Right renal pelvis (tissue), 4 donors: ENCODE measurements at places on chromosomes 2 and 18. TPM values are rescaled to one million over a fixed set of nuclear protein-coding genes. Genes with fewer than 3 reads are reported as not detected.

GMPPA gene
- polyA plus RNA-seq = 35.0 TPM

DNA sequence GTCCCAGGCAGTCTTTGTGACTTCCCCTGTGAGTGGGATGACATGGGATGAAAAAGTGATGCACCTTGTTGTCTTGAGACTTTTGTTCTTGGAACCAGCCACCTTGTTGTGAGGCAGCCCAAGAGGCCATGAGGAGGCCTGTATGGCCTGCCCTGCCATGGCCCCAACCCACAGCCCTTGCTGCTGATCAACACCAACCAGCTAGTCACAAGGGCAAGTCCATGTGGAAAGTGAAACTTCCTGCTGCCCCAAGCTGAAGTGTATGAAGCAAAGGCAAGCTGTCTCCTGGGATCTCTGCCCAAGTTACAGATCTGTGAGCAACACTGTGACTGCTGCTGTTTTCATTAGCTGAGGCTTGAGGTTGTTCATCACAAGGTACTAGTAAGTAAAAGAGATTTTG, 21.6 kb downstream of the TMEM18 start:
- no peak for DNase-seq

PCARE gene
- 0.46 TPM for polyA plus RNA-seq

UGT1A3 gene
- not detected for polyA plus RNA-seq

TMEM37 gene
- 67.0 TPM for polyA plus RNA-seq

DNA sequence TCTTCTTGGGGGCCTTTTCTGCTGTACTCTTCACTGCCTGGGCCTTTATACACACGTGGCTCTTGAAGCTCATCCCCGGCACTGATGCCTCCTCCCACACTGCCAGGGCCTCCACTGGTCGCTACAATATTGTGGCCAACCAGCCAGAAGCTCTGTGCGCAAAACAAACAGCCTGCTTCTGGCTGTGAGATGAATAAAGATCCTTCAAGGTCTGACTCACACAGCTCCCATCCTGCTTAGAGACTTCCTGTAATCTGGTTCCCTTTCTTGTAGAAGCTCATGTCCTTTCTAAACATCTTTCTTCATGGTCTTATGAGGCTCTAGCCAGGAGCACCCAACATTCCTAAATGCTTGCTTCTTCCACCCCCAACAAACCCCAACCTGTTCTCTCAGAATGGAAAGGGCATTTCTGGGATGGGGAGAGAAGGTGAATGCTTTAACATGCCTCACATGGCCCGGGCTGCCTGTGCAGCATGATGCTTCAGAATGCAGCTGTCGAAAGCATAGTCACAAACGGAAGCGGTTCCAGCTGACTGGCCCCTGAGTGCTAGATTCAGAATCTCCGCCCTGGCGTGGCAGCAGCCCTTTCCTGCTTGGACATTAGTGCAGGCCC, 24.6 kb downstream of the NRP2 start:
- DNase-seq = no peak

GRCh38 chr18:48557640-48558174, 18.9 kb downstream of the CTIF start:
- no peak for DNase-seq

CFC1 gene
- 0.21 TPM for polyA plus RNA-seq

TBR1 gene
- 0.03 TPM for polyA plus RNA-seq

CYP27A1 gene
- polyA plus RNA-seq = 44.3 TPM

TPO gene
- not detected for polyA plus RNA-seq

GRCh38 chr2:152581360-152581759, 135.9 kb downstream of the PRPF40A start:
- no peak for DNase-seq

- DNase-seq = no peak
Measured at GRCh38 chr2:215379948-215380347, 55.9 kb downstream of the FN1 start.

TCF4 gene
- polyA plus RNA-seq = 71.8 TPM

SLC23A3 gene
- 20.3 TPM for polyA plus RNA-seq

YWHAQ gene
- 503 TPM for polyA plus RNA-seq

DNA sequence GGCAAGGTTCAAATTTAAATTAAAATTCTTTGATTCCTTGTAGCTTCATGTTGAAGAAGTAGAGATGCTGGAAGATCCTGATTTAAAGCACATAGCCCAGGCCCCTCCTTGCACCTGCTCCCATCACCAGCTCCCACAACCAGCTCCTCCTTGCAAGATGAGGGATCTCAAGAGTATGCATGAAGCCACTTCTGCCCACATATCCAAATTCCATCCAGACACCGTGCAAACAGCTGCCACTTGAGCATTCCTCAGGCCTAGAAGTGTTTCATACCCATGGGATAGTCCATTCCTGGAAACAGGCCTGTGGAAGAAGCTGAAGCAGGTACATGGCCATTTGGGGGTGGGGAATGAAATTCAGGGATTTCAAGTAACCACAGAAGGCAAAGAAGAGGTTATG, 32.4 kb upstream of the ITPRID2 start:
- no peak for DNase-seq

HOXD12 gene
- polyA plus RNA-seq = 0.35 TPM

LHCGR gene
- 0.18 TPM for polyA plus RNA-seq

DNA sequence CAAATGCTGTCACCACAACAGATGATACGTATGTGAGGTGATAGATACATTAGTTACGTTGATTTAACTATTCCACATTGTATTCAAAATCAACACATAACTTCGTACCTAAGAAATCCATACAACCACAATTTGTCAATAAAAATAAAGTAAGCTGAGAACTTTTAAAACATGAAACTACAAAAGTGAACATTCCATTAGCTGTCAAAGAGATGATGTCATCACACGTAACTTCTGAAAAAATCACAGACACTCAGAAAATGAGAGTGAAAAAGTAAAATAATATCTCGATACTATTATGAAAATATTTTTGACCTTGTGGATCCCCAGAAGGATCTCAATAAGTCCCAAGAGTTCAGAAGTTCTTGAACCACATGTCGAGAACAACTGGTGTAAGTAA, 161.6 kb upstream of the GALNT13 start:
- no peak for DNase-seq

ZSWIM2 gene
- not detected for polyA plus RNA-seq

DNA sequence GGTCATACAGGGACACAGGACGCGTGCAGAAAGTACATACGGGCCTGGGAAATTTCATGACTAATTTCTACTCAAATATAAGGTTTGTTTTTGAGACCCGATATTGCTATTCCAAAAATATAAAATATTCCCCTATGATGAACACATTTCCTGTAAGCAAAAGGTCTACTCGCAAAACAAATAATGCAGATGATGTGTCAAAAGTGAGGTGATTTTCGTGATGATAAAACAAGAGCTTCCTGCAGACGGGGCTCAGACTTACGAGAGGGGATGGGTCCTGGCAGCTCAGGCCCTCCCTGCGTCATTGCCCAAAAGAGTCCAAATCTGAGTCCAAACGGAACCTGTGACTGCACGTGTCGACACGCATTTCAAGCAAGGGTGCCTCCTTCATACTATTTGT, 62.7 kb downstream of the MBP start:
- no peak for DNase-seq

STK17B gene
- polyA plus RNA-seq = 14.1 TPM

- no peak for DNase-seq
Measured at GRCh38 chr18:11739893-11740292, 50.8 kb downstream of the GNAL start.

DNA sequence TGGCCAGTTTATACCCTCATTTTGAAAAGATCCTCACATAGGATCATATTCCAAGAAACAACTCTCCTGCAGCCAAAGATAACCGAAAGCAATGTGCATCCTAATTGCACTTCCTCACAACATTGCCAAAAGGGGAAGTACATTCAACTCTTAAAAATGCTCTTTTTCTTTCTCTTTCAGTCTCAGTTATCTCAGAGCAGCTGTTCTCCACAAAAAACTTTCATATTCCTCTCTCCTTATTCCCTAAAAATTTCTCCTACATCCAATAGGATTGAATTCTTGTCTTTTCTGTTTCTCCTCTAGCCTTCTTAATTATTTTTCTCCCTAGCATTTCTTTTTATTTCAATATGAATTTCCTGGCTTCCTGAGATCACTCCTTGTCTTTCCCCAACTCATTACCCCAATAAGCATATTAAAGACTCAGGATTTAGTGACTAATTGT, 7.4 kb upstream of the VRK2 start:
- no peak for DNase-seq

DNA sequence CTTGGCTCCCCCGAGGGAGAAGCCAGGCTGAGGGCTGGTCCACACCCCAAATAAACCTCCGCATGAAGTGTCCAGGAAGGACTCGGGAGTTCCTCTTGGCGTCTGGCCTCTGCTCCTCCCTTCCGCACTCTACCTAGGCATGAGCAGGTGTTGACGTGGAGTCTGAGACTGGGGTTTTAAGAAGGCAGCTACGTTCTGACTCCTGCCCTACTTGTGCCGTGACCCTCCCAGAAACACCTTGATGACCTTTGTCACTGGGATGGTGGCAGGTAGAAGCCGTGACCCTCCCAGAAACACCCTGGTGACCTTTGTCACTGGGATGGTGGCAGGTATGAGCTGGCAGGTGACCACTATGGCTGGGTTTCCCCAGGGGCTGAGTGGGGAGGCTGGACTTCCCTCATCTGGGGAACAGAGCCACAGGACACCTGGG, 54.8 kb downstream of the HS6ST1 start:
- DNase-seq = no peak

ALK gene
- 0.50 TPM for polyA plus RNA-seq

GRCh38 chr2:148876595-148877402, 1.8 kb downstream of the KIF5C start:
- DNase-seq = no peak

DNA sequence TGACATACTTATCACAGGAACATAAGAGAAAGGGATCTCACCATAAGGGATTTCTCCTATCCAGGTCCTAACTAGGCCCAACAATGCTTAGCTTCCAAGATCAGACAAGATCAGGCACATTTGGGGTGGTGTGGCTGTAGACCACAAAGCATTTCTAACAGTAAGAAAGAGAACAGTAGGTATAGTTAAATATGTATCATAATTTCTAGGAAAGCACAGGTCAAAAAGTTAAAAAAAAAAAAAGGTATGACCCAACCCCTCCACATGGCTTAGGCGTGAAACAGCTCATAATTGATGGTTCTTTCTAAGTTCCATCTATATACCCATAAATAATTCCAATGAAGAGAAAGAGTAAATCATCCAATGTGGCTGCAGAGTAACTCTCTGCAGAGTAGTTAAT, 6.9 kb downstream of the PRKD3 start:
- no peak for DNase-seq
